ENCODE measurements at places on chromosomes 4 and X.

- DNase-seq = peak; percentile 21
Observed at GRCh38 chrX:42466332-42467046, 311.5 kb downstream of the PPP1R2C start.

GRCh38 chr4:147833254-147833653 lies 101.4 kb downstream of the ARHGAP10 start:
- no peak for DNase-seq

DNA sequence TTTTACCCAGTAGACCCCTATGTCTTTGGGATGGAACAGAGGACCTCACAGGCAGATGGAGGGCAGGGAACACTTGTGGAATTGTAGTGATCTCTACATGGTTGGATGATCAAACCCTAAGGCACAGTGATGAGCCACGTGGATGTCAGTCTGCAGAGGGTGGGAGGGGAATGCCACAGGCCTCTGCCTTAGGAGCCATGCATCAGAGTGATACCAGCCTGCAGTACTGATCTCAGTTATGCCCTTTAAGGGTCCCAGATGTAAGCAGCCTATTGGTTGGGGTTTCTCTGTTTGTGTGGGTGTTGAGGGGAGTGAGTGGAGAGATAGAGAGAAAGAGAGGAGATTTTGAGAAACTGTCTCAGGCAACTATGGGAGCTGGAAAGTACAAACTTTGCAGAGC lies 39.9 kb upstream of the XAGE1B start:
- DNase-seq = no peak

- peak; percentile 50 for DNase-seq
Observed at GRCh38 chr4:139556071-139556723, at the start of gene SETD7. TSS of gene SETD7 (minus strand) at chr4:139556219. CDS start at chr4:139556137, 82 bp downstream.

GRCh38 chr4:164937576-164938270 lies 39.7 kb downstream of the TRIM61 start:
- DNase-seq = peak; percentile 3

- no peak for DNase-seq
Observed at GRCh38 chr4:154490234-154490582, 1.4 kb downstream of the DCHS2 start.

- no peak for DNase-seq
Observed at GRCh38 chrX:74493806-74494205, 72.5 kb downstream of the SLC16A2 start.

- DNase-seq = no peak
Observed at GRCh38 chr4:7855731-7856130, 83.9 kb downstream of the AFAP1 start.

DNA sequence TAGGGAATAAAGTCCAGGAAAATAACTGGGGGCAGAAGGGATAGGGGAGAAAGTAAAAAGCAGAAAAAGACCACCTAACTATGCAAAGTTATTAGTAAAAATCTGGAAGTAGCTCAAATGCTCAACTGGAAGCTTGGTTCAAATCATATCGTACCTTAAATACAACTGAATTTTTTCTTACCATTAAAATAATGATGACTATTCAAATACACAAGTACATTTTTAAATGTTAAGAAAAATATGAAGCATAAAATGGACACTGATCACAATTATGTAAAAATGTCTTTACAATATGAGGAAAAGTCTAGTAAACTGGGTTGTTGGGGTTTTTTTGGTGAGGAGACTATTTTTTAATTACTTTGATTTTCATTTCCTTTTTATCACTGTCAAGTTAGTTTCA lies 3.1 kb downstream of the BRWD3 start:
- DNase-seq = no peak

DNA sequence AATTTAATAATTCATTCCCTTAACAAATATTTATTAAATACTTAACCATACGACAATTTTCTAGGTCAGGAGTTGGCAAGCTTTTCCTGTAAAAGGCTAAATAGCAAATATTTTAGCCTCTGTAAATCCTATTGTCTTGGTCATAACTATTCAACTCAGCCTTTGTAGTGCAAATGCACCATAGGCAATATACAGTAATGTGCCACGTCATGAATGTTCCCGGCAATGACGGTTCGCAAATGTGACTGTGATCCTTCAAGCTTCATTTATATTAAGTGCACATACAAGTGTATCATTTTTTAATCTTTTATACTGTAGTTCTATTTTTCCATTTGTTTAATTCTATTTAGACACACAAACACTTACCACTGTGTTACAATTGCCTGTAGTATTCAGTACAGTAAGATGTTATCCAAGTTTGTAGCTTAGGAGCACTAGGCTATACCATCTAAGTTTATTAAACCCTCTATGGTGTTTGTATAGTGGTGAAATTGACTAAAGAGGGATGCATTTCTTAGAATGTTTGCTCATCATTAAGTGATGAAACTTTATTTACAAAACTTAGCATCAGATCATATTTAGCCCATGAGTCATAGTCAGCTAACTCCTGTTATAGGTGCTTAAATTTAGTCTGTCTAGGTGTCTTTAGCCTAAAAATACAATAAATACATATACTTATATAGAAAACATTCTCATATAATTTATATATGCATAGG lies 553.6 kb downstream of the STPG2 start:
- no peak for DNase-seq

- no peak for DNase-seq
Observed at GRCh38 chr4:177673985-177674489, 231.8 kb upstream of the AGA start.

GRCh38 chr4:15765910-15766697 lies 12.0 kb upstream of the CD38 start:
- no peak for DNase-seq

DNA sequence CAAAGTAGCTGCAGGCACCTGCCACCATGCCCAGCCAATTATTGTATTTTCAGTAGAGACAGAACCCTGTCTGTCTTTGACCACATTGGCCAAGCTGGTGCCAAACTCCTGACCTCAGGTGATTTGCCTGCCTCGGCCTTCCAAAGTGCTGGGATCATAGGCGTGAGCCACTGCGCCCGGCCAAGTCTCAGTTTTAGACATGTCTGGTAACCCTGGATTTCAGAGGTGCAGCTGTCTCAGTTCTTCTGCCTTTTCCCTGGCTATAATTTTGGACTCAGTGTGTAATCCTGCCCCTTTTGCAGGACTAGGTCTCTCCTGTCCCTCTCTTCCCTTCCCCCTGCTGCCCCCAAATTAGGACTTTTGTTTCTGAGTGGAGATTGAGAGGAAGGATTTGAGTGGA lies 46.6 kb downstream of the FAM193A start:
- no peak for DNase-seq

DNA sequence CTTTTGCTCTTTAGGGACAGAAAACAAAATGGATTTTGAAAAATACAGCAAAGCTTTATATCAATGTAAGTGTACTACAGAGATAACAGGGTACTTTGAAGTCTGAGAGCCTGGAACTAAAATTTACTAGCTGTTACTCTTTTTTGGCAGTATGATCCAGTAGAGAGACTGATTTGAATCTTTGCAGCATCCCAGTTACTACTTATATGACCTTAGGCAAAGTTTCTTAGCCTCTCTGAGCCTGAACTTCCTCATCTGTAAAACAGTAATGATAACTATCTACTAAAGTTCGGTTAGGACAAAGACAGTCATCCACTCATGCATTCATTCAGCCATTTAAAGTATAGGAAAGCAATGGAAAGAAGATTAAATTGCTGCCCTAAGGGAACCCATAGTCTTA lies 10.1 kb downstream of the BRWD3 start:
- DNase-seq = no peak

DNA sequence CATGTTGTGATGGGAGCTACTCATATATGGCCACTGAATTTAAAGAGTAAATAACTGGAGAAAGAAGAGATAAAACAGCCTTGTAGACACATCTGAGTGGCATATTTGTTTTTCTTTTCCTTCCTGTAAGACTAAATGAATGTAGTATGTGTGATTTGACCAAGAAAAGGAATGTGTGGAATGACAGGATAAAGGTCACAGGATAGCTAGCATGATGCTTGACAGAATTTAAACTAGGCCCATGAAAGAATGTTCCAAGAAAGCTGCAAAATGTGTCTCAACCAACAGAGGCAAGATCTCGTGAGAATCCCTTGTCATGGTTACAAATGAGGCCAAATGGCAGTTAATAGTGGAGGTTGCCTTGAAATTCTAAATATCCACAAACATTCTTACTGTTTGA lies 137.0 kb downstream of the KCNIP4 start:
- no peak for DNase-seq

DNA sequence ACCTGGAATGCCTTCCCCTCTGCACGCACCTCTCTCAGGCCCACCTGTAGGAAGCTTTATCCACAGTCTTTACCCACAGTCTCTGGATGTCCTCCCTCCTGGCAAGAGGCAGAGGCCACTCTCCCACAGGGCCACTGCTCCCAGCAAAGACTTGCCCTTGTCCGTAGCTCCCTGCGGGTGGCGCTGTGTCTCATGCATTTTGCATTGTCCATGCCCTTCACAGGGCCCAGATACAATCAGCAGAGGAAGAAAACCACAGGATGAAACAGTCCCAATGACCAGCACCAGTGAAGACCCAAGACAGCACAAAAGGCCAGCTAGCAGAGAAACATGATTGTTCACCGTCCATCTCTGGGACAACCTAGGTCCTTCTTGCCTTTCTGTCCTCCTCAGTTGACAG lies 2.1 kb upstream of the NSG1 start:
- no peak for DNase-seq

DNA sequence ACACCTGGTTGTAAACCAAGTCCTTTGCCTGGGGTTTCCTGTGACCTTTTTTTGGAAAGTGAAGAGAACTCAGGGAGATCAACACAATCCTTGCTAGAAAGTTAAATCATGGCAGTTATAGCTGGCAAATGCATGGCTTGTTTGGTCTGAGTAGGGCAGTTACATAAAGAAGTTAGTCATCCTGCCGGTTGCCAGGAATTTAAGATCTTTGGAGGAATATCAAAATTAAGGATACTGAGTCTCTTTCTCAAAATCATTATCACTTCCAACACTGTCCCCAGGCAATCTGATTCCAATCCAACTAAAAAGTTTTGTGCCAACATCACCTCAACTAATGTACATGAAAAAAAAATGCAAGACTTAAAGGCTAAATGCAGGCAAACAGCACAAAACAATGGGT lies 40.3 kb downstream of the C4orf54 start:
- no peak for DNase-seq

- DNase-seq = no peak
Observed at GRCh38 chrX:136094962-136095361, 52.4 kb upstream of the FHL1 start.

DNA sequence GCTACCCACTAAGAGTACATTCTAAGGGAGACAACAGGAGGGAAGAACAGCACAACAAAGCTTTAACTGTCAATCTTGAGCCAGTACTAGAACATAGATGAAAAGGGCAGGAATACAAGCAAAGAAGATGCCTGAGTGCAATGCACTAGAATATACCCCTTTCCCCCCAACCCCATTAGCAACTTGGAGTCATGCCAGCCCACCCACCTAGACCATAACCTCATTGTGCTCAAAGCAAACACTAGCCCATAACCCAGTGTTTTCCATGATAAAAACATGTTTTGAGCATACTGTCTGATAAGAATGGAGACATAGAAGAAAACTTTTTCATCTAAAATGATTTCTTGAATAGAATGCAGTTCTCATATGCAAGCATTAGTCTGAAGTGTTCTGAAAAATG lies 183.2 kb downstream of the RAP1GDS1 start:
- DNase-seq = no peak

DNA sequence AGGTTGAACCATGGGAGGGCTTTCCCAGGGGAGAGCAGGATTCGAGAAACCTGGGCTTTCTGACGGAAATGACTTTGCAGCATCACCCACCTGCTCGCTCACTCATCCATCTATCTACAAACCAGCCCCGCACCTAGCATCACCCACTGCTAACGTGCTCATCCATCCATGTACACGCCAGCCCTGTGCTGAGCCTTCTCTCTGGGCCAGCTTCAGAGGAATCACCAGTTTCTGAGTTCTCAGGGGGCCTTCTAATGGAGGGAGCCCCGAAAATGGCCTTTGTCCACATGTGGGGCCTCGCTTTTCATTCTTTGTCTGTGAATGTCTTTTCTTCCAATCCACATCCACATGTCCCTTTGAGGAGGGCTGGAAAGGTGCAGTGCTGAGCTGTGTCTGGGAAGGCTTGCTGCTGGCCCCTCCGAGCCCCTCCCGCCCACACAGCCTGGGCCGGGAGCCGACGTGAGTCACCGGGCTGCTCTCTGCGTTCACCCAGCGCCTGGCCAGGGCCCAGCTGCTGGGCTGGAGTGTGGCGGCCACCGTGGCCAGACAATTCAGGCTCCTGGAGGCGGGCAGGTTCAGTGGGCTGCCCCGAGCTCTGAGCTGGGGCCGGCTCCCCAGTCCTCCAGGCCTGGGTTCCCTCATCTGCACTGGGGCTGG lies 14.7 kb downstream of the SORCS2 start:
- no peak for DNase-seq

GRCh38 chr4:181661090-181661489 lies 582.1 kb upstream of the TENM3 start:
- DNase-seq = no peak

GRCh38 chr4:184328022-184328736 lies 110.5 kb upstream of the ENPP6 start:
- DNase-seq = no peak

DNA sequence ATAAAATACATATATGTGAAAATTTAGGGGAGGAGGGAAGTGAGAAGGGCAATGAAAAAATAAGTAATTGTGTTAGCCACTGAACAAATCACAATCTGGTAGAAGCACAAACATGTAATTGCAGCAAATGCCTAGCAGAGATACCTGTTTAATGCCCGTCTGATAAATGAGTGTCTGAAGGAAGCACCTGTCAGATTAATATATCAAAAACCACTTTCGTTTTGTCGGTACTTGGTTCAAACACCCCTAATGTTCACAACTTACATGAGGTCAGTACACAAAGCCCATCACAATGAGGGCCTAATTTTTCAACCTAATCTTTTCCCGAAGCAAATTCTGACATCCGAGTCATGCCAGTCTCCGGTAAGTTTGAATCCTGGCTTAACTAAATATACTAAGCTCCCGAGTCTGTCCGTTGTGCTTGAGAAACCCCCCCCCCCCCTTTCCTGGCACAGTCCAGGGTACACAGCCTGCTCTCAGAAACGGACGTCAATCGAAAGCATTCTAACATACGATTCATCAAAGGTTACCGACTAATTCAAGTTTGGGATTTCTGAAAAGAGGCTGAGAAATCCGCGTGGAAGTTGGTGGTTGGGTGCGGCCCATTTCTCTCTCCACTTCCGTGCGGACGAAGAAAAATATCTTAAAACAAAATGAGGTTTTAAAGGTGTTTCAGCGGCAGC lies 758 bp downstream of the SDAD1 start:
- no peak for DNase-seq

Data from NCI-H1105 treated with DMSO at 0.1 percent for 48 hours (cell line).